B cell (primary cell): ENCODE measurements at places on chromosomes 5 and 9. TPM values are rescaled to one million over a fixed set of nuclear protein-coding genes. Genes with fewer than 3 reads are reported as not detected.

DNA sequence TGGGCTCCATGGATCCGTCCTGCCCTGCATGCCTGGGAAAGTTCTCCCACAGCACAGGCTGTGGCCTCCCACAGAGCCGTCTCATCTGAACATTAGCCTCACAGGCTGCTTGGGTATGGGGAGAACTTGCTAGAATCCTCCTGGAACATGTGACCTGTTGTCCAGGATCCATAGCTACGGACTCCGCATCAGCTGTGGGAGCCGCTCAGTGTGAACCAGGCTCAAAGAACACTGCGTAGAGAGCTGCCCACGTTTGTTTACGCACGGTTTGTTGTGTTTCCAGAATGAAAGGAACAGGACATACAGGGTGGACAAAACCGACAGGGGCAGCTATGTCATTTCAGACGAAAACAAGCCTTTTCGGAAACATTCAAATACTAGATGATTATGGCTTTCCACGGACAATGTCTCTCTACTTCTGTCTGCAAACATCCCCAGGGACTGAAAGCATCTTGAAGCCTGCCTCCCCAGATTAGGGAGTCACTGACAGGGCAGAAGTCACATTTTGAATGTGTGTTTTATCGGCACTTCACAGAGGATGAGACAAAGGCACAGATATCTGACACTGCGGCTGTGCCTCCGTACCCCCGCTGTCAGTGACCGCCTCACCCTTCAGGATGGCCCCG, 390.3 kb downstream of the GADD45G start:
- H3K4me1 ChIP-seq, result peaks cover 16% of the 10 kb centered on the region
- H3K36me3 ChIP-seq, result no peaks in the 10 kb centered on the region
- H3K27ac ChIP-seq, result no peak overlapping the region
- H3K4me3 ChIP-seq, result no peak overlapping the region
- H3K27me3 ChIP-seq, result no peaks in the 10 kb centered on the region
- no peak for DNase-seq

The C9orf153 gene
- not detected in 2 replicates for polyA plus RNA-seq

DNA sequence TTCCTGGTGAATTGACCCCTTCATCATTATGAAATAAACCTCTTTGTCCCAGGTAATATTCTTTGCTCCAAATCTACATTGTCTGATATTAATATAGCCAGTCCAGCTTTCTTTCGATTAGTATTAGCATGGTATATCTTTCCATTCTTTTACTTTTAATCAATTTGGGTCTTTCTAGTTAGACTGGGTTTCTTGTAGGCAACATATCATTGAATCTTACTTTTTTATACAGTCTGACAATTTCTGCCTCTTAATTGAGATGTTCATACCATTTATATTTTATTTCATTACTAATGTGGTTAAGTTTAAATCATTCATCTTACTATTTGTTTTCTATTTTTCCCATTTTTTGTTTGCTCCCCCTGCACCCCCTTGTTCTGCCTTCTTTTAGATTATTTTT, 61.7 kb upstream of the LIFR start:
- no peak overlapping the region for H3K27ac ChIP-seq
- no peak for DNase-seq
- no peaks in the 10 kb centered on the region for H3K27me3 ChIP-seq
- no peaks in the 10 kb centered on the region for H3K36me3 ChIP-seq
- no peaks in the 10 kb centered on the region for H3K4me1 ChIP-seq

The FOXD4 gene
- polyA plus RNA-seq, result 0.07 and 0.18 TPM in 2 replicates

DNA sequence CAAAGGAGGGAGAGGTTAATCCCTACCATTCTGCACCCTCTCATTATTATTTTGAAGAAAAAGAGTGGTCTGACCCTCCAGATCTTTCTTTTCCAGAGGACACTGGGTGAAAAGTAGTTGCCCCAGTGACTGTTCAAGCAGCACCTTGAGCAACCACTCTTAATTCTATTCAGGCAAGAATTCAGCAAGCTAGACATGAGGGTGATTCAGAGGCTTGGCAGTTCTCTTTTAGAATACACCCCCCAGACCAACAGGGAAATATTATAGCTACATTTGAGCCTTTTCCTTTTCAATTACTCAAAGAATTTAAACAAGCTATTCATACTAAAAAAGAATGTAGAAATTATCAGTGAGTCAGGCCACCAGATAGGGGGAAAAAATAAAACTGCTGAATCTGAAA, 178.3 kb downstream of the MRPS30 start:
- no peaks in the 10 kb centered on the region for H3K27me3 ChIP-seq
- no peak overlapping the region for H3K27ac ChIP-seq
- no peaks in the 10 kb centered on the region for H3K4me1 ChIP-seq
- DNase-seq, result no peak
- no peak overlapping the region for H3K4me3 ChIP-seq

- peaks cover 12% of the 10 kb centered on the region for H3K4me1 ChIP-seq
- no peaks in the 10 kb centered on the region for H3K36me3 ChIP-seq
- H3K27ac ChIP-seq, result peak overlapping the region; percentile 30
- DNase-seq, result peak; percentile 59
- H3K27me3 ChIP-seq, result no peaks in the 10 kb centered on the region
Measured at GRCh38 chr9:5493679-5494511, 16.4 kb upstream of the PDCD1LG2 start.

DNA sequence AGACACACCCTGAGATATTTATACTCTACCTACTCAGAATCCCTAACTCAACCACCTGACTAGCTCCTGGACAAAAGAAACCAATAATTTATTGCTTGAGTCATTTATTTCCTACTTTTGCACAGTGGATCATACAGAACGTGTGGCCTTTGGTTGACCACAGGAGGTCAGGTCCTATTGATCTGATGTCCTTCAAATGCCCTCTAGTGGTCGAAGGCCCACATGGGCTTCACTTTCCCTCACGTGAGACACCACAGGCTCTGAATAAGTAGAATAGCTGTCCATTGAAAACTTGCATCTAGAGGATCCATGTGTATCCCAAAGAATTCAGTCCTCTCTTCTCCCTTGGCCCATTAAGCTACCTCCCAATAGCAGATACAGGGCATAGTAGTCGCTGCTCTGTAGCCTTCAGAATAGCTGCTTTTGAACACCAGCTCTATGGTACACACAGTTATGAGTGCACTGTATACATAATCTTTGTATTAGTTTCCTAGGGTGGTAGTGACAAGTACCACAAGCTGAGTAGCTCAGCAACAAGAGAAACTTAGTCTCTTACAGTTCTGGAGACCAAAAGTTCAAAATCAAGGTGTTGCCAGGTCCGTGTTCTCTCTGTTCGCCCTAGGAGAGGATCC, 177.6 kb upstream of the SMARCA2 start:
- H3K36me3 ChIP-seq, result no peaks in the 10 kb centered on the region
- no peaks in the 10 kb centered on the region for H3K4me1 ChIP-seq
- no peaks in the 10 kb centered on the region for H3K27me3 ChIP-seq
- no peak overlapping the region for H3K27ac ChIP-seq

GRCh38 chr5:1818784-1819183, 17.6 kb downstream of the NDUFS6 start:
- no peaks in the 10 kb centered on the region for H3K4me1 ChIP-seq
- H3K27me3 ChIP-seq, result no peaks in the 10 kb centered on the region
- no peak for DNase-seq
- no peak overlapping the region for H3K4me3 ChIP-seq

The OR13D1 gene
- polyA plus RNA-seq, result not detected in 2 replicates

The FUT7 gene
- polyA plus RNA-seq, result 2.6 and 7.3 TPM in 2 replicates

The MEGF10 gene
- polyA plus RNA-seq, result not detected in 2 replicates

The DMRT3 gene
- not detected in 2 replicates for polyA plus RNA-seq

The ARHGEF28 gene
- 0.03 TPM in 1 of 2 replicates, not detected in the other for polyA plus RNA-seq

The GPR150 gene
- polyA plus RNA-seq, result 0.30 and 0.86 TPM in 2 replicates

DNA sequence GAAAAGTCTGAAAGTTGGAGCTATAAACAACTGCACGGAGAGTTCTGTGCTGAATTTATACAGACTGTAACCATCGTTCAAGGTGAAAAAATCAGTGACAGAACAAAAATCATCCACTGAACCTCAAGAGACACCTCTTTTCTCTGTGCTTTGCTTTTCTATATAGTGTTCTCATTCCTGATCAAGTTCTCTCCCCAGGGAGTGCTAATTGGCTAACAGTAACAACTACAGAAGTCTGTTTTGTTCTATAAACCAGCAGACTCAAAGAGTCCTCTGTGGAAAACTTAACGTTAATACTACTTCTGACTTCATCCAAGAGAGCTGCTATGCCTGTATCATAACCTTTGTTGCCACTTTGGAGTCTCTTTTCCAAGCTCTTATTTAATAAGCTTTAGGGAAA, 1388.3 kb upstream of the C9orf72 start:
- no peak overlapping the region for H3K4me3 ChIP-seq
- no peak overlapping the region for H3K27ac ChIP-seq
- H3K27me3 ChIP-seq, result no peaks in the 10 kb centered on the region
- DNase-seq, result no peak
- H3K4me1 ChIP-seq, result no peaks in the 10 kb centered on the region

DNA sequence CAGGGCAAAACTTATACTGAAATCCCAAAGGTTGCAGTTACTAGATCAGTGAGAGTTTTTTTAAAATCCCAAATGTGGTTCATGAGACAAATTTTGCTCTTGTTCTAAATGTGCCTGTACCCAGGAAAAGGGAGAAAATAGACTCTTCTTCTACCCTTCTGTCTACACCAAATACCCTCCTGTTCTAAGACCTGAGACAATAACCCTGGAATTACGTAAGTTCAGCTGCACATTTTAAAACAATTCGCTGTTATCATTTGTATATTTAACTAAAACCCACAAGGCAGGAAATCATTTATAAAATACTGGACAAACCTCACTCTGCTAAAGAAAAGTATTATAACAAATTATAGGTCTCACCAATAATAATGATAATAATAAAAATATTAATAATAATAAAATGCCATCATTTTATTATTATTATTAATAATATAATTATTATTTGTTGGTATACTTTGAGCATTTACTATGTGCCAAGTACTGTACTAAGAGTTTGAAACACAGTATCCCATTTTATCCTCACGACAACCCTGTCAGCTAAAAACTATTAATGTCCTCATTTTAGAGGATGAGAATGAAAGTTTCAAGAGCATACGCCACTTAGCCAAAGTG, 49.8 kb upstream of the AFAP1L1 start:
- no peaks in the 10 kb centered on the region for H3K27me3 ChIP-seq
- no peaks in the 10 kb centered on the region for H3K36me3 ChIP-seq
- H3K4me3 ChIP-seq, result no peak overlapping the region
- no peak for DNase-seq
- H3K27ac ChIP-seq, result no peak overlapping the region
- no peaks in the 10 kb centered on the region for H3K4me1 ChIP-seq

The STING1 gene
- polyA plus RNA-seq, result 2.8 and 5.3 TPM in 2 replicates

The PCDHA4 gene
- polyA plus RNA-seq, result not detected in 2 replicates

- H3K4me3 ChIP-seq, result no peak overlapping the region
- no peaks in the 10 kb centered on the region for H3K36me3 ChIP-seq
- H3K4me1 ChIP-seq, result peaks cover 8% of the 10 kb centered on the region
- DNase-seq, result no peak
- no peak overlapping the region for H3K27ac ChIP-seq
Measured at GRCh38 chr5:149857499-149857898, 87.1 kb downstream of the PDE6A start.

DNA sequence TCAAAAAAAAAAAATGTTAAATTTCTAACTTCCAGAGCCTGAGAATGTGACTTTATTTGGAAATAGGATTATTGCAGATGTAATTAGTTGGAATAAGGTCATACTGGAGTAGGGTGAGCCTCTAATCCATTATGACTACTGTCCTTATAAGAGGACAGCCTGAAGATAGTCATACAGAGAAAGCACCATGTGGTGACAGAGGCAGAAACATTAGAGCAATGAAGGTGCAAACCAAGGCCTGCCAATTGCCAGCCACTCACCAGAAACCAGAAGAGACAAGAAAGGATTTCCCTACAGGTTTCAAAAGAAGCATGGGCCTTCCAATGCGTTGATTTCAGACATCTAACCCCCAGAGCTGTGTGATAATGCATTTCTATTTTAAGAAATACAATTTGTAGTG, 659.2 kb upstream of the CHD1 start:
- no peaks in the 10 kb centered on the region for H3K4me1 ChIP-seq
- no peak for DNase-seq
- no peak overlapping the region for H3K27ac ChIP-seq
- no peak overlapping the region for H3K4me3 ChIP-seq
- H3K36me3 ChIP-seq, result no peaks in the 10 kb centered on the region
- no peaks in the 10 kb centered on the region for H3K27me3 ChIP-seq

The GABRA1 gene
- polyA plus RNA-seq, result not detected in 2 replicates

GRCh38 chr9:37969130-37969529, 65.2 kb upstream of the SLC25A51 start:
- H3K4me3 ChIP-seq, result no peak overlapping the region
- no peaks in the 10 kb centered on the region for H3K36me3 ChIP-seq

GRCh38 chr9:117823576-117823975, 119.4 kb downstream of the TLR4 start:
- DNase-seq, result no peak
- no peak overlapping the region for H3K4me3 ChIP-seq
- no peaks in the 10 kb centered on the region for H3K27me3 ChIP-seq
- H3K36me3 ChIP-seq, result no peaks in the 10 kb centered on the region

The NME5 gene
- not detected in 2 replicates for polyA plus RNA-seq
